Neural crest cell (in vitro differentiated cells): ENCODE measurements at places on chromosomes 5 and 9.

- no peak for DNase-seq
- H3K27me3 ChIP-seq = peaks cover 3% of the 10 kb centered on the region
- no peaks in the 10 kb centered on the region for H3K36me3 ChIP-seq
- no peaks in the 10 kb centered on the region for H3K4me1 ChIP-seq
- no peak overlapping the region for H3K4me3 ChIP-seq
Observed at GRCh38 chr5:53453898-53454718, 26.3 kb upstream of the FST start.

DNA sequence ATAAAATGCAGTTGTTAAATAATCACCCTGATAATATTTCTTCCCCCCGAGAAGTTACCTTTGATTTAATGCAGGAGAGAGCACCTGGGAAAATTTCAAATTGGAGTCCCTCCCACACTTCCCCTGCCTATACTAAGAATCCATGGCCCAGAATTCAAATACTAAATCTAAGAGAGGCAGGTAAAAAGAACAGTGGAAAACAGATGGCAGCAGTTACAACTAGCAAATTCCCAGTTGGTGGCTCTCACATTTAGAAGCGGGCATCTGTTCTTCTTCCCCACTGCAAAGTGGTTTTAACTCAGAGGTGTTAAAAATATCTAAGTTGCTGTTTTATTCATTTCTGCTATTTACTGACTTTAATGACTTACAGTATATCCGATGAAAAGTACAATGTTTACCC lies 210.4 kb upstream of the ELAVL2 start:
- H3K4me1 ChIP-seq = peaks cover 45% of the 10 kb centered on the region
- no peak overlapping the region for H3K4me3 ChIP-seq
- no peak overlapping the region for H3K27ac ChIP-seq
- no peak for DNase-seq
- peaks cover 3% of the 10 kb centered on the region for H3K27me3 ChIP-seq
- H3K36me3 ChIP-seq = no peaks in the 10 kb centered on the region

- no peak for DNase-seq
- peaks cover 60% of the 10 kb centered on the region for H3K36me3 ChIP-seq
- H3K4me3 ChIP-seq = no peak overlapping the region
- H3K27me3 ChIP-seq = no peaks in the 10 kb centered on the region
- H3K4me1 ChIP-seq = peaks cover 9% of the 10 kb centered on the region
Observed at GRCh38 chr9:120514405-120514804, 65.6 kb downstream of the CDK5RAP2 start.

- H3K27ac ChIP-seq = no peak overlapping the region
- no peaks in the 10 kb centered on the region for H3K27me3 ChIP-seq
- H3K36me3 ChIP-seq = no peaks in the 10 kb centered on the region
- DNase-seq = no peak
Observed at GRCh38 chr5:91401175-91401574, 18.1 kb upstream of the ARRDC3 start.

GRCh38 chr9:127714951-127715469 lies 453 bp downstream of the PTRH1 start:
- H3K36me3 ChIP-seq = no peaks in the 10 kb centered on the region
- no peak overlapping the region for H3K27ac ChIP-seq
- peaks cover 22% of the 10 kb centered on the region for H3K4me1 ChIP-seq
- no peak for DNase-seq
- peak overlapping the region; percentile 100 for H3K4me3 ChIP-seq
